ENCODE measurements at places on chromosomes 13 and 19. TPM values are rescaled to one million over a fixed set of nuclear protein-coding genes. Genes with fewer than 3 reads are reported as not detected.

The BRCA2 gene
- total RNA-seq: 4.3 TPM

The KLK4 gene
- not detected for total RNA-seq

The MED25 gene
- 88.5 TPM for total RNA-seq

The CYP4F11 gene
- not detected for total RNA-seq

The ZNF763 gene
- total RNA-seq: 4.8 TPM

The AMER2 gene
- 0.14 TPM for total RNA-seq

The FGF14 gene
- 4.2 TPM for total RNA-seq

The ZSCAN5A gene
- total RNA-seq: 13.4 TPM

The NXNL1 gene
- not detected for total RNA-seq

The CDC42EP5 gene
- total RNA-seq: 16.1 TPM

The NLRP4 gene
- total RNA-seq: not detected

The MYDGF gene
- 57.5 TPM for total RNA-seq

The ZNF682 gene
- 16.2 TPM for total RNA-seq

The FAM83E gene
- 6.1 TPM for total RNA-seq

The EXOC3L2 gene
- not detected for total RNA-seq

The SPTBN4 gene
- 2.6 TPM for total RNA-seq

The OR7A5 gene
- not detected for total RNA-seq

The CEACAM3 gene
- total RNA-seq: not detected

The CD79A gene
- total RNA-seq: 0.52 TPM

The ZNF536 gene
- 0.57 TPM for total RNA-seq

The CYP4F2 gene
- total RNA-seq: not detected

The ZNF112 gene
- 9.8 TPM for total RNA-seq

The NCR1 gene
- not detected for total RNA-seq

The PTPRS gene
- total RNA-seq: 73.3 TPM

The TTYH1 gene
- total RNA-seq: 50.7 TPM

The CEACAM16 gene
- total RNA-seq: not detected

The GARIN5B gene
- total RNA-seq: not detected

The MEIS3 gene
- total RNA-seq: 43.2 TPM

The SERP2 gene
- total RNA-seq: 3.6 TPM

The SYDE1 gene
- total RNA-seq: 23.7 TPM

The LGALS7B gene
- not detected for total RNA-seq

The MCF2L gene
- 46.9 TPM for total RNA-seq

The NKPD1 gene
- total RNA-seq: 1.3 TPM

The ZNF543 gene
- total RNA-seq: 9.8 TPM

The DENND1C gene
- total RNA-seq: 0.93 TPM

The NUFIP1 gene
- total RNA-seq: 8.7 TPM

The GFY gene
- total RNA-seq: not detected

The EDNRB gene
- 18.2 TPM for total RNA-seq

The TRPM4 gene
- 41.5 TPM for total RNA-seq

The ZNF100 gene
- total RNA-seq: 19.8 TPM

The OR7D2 gene
- 1.3 TPM for total RNA-seq

The PBX4 gene
- 2.1 TPM for total RNA-seq

The DUXA gene
- total RNA-seq: not detected

The NFKBIB gene
- total RNA-seq: 13.7 TPM

The NPHS1 gene
- total RNA-seq: 1.9 TPM

The LDLR gene
- total RNA-seq: 67.4 TPM

The ANGPTL8 gene
- not detected for total RNA-seq
